ENCODE measurements at places on chromosomes 5 and 9. TPM values are rescaled to one million over a fixed set of nuclear protein-coding genes. Genes with fewer than 3 reads are reported as not detected.
A peak's percentile ranks its signal among the peaks of the same experiment; 100 is the strongest.

DNA sequence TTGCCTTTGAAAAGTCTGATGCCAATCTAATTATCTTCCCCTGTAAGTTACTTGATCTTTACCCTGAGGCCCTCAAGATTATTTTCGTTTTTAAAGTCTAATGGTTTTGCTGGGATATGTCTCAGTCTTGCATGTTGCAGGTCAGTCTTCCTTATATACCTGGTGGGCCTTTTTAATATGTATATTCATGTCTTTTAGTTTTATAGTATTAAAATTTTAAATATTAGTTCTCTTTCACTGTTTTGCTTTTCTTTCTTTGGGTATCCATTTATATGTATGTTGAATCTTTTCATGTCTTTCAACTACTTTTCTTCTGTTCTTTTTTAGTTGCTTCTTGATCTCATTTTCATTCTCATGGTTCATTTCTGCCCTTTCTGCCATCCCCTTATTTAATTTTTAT is 68.9 kb downstream of the HSD17B4 start:
- DNase-seq = no peak

DNA sequence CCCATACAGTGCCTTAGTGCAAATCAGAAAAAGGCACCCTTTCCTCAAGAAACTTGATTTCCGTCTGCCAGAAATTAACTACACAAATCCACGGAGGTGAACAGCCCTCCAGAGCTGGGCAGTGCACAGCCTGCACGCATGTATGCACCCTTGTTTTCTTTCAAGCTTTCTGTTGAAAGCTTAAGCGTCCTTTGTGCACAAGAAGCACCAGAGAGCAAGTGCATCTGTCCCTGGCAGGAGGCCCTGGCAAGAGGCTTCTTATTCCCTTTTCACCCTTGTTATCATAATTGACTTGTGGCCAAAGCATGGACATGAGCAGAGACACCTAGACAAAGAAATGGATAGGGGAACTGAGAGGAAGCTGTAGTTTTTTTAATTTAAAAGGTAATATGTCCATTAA is 47.4 kb upstream of the ATG10 start:
- peak; percentile 32 for DNase-seq

GRCh38 chr9:72292256-72292682 is 72.7 kb downstream of the ZFAND5 start:
- no peak for DNase-seq

CCDC183 gene
- total RNA-seq = 1.1 TPM

DNA sequence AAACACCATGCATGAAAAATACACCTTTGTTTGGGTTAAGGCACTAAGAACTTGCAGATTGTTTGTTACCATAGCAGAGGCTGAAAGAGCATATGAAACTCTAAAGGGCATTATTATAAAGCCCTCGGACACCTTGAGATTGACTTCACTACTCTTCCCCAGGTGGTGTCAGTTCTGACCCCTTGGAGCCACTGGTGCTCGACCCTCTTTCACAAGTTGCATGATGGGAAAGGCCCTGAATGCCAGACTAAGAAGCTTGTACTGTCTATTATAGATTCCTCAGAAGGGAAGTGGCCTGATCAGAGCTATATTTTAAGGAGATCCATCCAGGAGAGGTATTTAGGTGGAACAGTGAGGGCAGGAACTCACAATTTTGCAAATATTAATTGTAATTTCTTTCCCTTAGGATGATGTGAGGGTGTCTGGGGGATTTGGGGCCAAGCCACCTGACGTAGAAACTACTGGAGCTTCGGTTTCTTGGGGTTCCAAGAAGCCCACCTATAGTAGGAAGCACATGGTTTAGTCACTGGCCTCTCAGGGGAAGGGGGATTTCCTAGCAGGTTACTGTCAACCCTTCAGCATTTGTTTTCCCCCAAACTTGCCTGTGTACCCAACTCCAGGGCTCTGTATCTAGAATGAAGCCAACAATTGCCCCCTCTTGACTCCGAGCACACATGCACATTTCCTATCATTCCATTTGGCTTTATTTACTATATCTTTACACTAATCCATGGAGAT is 16.2 kb downstream of the FBXO10 start:
- DNase-seq = no peak

OR4F3 gene
- total RNA-seq = not detected

GRCh38 chr9:111661150-111661801 is at the start of gene GNG10:
GNG10 (plus strand) TSS chr9:111661605; CDS start chr9:111661635, 30 bp downstream.
- DNase-seq = peak; percentile 68

- no peak for DNase-seq
These were observed 22.6 kb downstream of the SLC36A1 start for GRCh38 chr5:151469992-151470391.

NMRK1 gene
- total RNA-seq = 21.4 TPM

DNA sequence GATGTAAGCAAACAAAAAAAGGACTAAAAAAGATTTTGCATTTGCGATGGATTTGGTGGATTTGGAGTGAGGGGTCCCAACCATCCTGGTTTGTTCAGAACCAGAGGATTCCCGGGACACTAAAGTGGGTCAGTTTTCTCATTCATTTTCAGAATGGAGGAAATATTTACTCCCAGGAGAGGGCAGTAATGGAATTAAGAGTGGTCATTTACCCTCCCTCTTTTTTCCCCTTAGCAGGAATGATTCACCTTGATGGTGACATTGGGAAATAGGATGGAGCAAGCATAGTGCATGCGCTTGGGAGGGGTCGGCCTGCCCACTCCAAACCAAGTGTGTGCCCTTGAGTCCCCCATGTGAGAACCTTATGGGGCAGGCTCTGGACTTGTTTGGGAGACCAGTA is 164.2 kb upstream of the PUM3 start:
- no peak for DNase-seq

DNA sequence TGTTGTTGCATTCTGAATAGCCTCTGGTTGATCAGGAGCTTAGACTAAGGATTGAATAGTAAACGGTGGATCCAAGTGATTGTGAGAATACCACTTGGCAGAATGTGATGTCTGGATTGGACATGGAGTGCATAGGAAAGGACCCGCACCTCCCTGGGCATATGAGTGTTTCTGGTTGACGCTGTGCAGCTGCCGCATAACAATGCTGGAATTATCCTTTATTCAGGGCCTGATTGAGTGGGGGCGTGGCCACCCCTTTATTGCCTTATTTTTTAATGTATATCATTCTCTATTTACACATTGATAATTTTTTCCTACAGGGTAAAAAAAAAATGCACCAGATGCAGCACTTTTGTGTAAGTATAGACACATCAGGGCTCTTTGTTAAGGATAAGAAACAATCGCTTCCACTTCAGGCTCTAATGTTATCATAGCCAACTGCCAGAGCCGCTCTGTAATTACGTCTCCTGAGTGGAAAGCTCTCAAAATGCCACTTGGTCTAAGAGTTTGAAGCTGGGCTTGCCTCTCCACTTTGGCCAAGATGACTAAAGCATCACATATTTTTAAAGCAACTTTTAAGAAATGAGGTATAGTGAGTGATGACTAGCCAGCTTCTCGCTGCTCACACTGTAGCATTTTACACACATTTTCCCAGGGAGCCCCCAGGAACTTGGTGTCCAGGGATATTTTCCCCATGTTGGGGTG is 5.7 kb downstream of the FGD3 start:
- DNase-seq = no peak

ADAMTS19 gene
- 2.9 TPM for total RNA-seq

DPH7 gene
- 18.4 TPM for total RNA-seq

SERF1B gene
- 24.0 TPM for total RNA-seq

DNA sequence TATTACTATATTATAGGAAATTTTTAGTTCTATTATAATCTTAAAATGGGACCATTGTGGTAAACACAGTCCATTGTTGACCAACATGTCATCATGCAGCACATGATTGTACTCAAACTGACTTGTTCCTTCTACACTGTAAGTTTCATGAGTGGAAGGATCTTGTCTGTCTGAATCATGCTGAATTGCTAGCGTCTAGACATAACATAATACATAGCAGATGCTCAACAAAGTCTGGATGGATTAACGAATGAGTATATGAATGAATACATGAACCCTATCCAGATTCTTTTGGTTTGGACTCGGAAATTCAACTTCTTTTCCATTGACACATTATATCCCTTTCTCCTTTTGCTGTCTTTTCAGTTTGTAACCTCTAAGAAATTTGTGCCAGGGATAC is 429.2 kb upstream of the SGCD start:
- no peak for DNase-seq

DNA sequence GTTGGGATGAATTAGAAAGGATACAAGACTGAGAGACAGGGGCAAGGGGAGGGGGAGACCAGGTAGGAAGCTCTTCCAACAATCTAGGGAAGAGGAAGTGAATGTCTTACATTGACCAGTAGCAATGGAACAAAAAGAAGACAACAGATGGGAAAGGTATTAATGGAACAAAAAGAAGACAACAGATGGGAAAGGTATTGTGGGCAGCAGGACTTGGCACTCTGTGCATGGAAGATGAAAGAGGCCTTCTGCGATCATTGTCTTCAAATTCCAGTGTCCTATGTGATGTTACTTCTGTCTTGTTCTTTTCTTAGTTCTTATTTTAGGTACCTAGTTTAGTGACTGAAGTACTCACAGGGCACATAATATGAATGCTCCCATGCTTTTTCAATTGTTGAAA is 161.8 kb downstream of the PALM2AKAP2 start:
- no peak for DNase-seq

DNA sequence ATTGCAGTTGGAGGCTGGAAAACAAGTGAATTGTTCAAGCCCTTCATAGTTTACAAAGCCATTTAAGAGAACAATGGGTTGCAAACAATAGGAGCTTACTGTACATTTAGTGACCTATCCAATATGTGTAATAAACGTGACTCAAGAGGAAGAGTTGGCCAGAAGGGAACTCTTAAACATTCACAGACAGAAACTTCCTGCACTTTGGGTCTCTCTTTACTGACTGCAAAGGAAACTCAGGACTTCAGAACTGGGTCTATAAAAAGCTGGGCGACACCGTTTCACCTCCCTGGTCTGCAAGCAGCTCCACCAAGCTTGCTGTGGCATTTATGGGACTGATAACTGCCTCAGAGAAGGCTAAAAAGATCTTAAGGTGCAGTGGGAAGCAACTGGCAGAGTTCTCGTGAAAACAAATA is 48.7 kb upstream of the SPATA31D4 start:
- no peak for DNase-seq

Measured in left cardiac atrium (tissue), 4 donors.